NCI-H1417 treated with DMSO at 0.1 percent for 48 hours (cell line): ENCODE measurements at places on chromosomes 4 and X.

GRCh38 chr4:185210102-185210981 lies 944 bp downstream of the SNX25 start:
- no peak for DNase-seq

DNA sequence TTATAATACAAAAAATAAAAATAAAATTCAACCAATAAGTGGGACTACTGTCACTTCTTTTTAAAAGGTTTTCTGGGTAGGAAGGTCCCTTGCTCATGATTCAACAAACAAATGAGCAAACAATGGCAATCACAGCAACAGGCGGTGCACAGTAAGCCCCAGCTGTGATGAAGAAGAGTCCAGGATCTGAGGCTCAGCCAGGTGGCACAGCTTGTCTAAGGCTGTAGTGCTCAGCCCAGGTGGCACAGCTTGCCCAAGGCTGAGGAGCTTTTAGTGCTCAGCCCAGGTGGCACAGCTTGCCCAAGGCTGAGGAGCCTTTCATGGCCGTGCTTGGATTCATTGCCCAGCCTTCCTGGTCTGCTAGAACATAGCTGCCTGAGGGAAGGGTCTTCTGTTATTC lies 75.0 kb downstream of the ZFYVE28 start:
- no peak for DNase-seq

- no peak for DNase-seq
Observed at GRCh38 chr4:62923783-62924182, 1485.5 kb downstream of the TECRL start.

DNA sequence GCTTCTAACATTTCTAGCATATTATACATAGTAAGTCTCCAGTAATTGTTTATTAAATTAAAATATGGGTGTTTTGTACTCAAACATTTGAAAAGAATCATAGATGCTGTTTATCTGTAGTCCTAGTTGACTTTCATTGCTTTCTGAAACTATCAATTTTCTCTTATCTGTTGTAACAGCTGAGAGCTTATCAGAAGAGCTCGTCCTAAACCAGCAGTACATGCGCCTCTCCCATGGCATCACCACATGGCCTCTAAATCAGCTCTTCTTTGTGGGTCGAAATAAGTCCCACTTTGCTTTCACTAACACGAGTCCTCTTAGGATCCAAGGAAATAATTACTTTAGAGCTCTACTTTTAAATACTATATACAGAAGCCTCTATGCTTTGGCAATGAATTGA lies 55.1 kb downstream of the PPP3CA start:
- DNase-seq: no peak

DNA sequence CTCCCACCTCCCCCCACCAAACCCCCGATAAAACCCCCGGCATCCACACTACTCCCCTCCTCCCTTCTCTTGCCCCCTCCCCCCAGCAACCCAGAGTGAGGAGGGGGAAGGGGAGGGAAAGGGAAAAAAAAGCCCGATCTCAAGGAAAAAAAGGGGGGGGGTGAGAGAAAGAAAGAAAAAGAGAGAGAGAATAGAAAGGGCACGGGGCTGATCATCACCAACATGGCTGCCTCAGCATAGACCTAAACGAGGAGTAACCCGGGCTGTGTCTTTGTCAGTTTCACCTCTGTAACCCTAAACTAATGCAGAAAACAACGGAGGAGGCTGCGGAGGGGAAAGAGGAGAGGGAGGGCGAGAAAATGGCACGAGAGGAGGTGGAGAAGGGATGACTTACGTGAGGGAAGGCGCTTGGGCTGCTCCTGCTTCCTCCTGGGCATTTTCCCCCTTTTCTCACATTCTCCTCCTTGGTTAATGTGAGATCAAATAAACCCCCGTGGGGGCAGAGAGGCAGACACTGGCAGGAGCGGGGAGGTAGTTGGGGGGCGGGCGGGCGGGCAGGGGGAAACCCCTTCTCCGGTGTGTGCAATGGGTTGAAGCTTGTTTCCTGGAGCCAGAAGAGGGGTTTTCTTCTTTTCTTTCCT lies 532 bp downstream of the ZNF827 start:
- DNase-seq: no peak

DNA sequence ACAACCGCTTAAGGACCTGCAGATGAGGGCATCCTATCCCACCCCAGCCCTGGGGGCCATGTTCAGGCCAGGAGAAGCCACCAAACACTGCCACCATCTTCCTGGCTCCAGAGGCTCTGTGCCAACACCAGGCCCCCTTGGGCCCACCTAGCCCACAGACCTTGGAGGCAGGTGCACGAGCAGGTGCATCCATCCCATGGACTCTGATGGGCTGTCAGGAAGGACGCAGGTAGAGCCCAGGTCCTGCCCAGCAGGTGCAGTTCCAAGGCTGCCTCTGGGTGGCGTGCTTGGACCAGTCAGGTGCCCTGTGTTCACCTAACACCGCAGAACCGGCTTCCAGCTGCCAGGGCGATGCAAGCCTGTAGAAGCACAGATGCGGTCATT lies 22.8 kb upstream of the PDE6B start:
- DNase-seq: no peak

DNA sequence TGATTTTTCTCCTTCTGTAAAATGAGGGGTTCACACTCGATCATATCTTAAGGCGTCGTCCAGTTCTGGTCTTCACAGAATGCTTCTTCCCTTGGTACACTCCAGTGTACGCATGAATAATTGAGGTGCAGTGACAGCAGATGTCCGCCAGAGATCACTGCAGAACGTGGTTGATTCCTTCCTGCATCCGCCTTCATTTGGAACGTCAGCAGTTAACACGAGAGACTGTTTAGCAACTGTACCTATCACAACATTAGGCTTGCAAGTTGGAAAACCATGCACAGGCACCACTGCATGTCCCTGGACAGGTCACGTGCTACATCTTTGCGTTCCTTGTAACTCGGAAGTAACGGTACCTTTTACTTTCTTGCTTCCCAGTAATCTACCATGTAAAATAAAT lies 66.0 kb upstream of the GEMIN8 start:
- no peak for DNase-seq
